Mesenteric fat pad (tissue), 1 donor: ENCODE measurements at places on chromosomes 1 and 21. TPM values are rescaled to one million over a fixed set of nuclear protein-coding genes. Genes with fewer than 3 reads are reported as not detected.

The NLRP3 gene
- 11.5 TPM for total RNA-seq

The UBL4B gene
- total RNA-seq, result not detected

The SLC30A7 gene
- 31.5 TPM for total RNA-seq

The KRTAP6-1 gene
- not detected for total RNA-seq

The HSD3B2 gene
- not detected for total RNA-seq

The OR2AK2 gene
- not detected for total RNA-seq

The RPAP2 gene
- total RNA-seq, result 29.0 TPM

The KCNJ10 gene
- total RNA-seq, result 0.16 TPM

The GLMP gene
- 78.3 TPM for total RNA-seq

The LRRC53 gene
- not detected for total RNA-seq

The LCE1A gene
- total RNA-seq, result not detected

The KIF21B gene
- 2.8 TPM for total RNA-seq

The SYT14 gene
- total RNA-seq, result not detected

The NBPF4 gene
- not detected for total RNA-seq

The LAX1 gene
- 1.3 TPM for total RNA-seq

The MPL gene
- 0.39 TPM for total RNA-seq

The WNT9A gene
- total RNA-seq, result 1.3 TPM

The SYDE2 gene
- 9.3 TPM for total RNA-seq

The ESPN gene
- total RNA-seq, result 0.80 TPM

The SERTAD4 gene
- total RNA-seq, result 3.9 TPM

The UTS2 gene
- total RNA-seq, result not detected

The APOBEC4 gene
- total RNA-seq, result not detected

The CD34 gene
- total RNA-seq, result 45.5 TPM

The MATN1 gene
- not detected for total RNA-seq

The FMO5 gene
- 2.5 TPM for total RNA-seq

The PODN gene
- 86.3 TPM for total RNA-seq

The ELAPOR1 gene
- 0.26 TPM for total RNA-seq
